ENCODE measurements at places on chromosomes 7 and 10.

DNA sequence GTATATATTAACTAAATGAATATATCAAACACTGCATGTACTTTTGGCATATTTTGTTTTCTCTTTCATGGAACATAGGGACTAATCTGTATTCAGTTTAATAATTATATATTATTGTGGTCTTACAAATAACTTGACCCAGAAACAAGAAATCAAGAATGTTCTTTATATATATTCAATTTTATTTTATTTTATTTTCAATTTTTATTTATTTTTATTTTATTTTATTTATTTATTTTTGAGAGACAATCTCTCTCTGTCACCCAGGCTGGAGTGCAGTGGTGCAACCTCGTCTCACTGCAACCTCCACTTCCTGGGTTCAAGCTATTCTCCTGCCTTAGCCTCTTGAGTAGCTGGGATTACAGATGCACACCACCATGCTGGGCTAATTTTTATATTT lies 258.4 kb upstream of the MYO3A start:
- no peak for DNase-seq

DNA sequence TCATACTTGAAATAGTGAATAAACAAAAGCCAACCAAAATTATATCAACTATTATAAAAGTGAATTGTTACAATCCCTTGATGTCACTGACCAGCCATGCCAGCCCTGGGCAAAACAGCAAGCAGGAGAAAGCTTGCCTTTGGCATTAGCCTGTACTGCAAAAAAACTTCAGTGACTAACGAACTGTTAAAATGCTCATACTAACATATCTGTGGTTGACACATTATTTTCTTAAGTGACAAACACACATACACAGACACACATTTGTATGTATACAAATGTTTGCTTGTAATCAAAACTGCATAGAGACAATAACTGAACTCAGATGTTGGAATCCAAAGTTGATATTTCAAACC lies 29.5 kb downstream of the CHCHD3 start:
- no peak for DNase-seq

DNA sequence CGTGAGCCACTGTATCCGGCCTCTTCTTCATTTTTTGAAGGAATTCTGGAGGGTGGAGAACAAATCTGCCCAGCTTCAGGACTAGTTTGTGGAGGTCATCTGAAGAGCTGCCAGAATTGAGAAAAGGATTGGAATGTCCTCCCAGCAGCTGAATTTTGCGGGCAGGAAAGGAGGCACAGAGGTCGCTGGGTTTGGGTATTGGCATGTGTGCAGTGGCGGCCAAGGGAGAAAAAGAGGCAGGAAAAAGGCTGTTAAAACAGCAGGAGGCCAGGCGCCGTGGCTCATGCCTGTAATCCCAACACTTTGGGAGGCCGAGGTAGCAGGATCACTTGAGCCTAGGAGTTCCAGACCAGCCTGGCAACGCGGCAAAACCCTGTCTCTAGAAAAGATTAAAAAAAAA lies 80.4 kb downstream of the HIP1 start:
- no peak for DNase-seq

DNA sequence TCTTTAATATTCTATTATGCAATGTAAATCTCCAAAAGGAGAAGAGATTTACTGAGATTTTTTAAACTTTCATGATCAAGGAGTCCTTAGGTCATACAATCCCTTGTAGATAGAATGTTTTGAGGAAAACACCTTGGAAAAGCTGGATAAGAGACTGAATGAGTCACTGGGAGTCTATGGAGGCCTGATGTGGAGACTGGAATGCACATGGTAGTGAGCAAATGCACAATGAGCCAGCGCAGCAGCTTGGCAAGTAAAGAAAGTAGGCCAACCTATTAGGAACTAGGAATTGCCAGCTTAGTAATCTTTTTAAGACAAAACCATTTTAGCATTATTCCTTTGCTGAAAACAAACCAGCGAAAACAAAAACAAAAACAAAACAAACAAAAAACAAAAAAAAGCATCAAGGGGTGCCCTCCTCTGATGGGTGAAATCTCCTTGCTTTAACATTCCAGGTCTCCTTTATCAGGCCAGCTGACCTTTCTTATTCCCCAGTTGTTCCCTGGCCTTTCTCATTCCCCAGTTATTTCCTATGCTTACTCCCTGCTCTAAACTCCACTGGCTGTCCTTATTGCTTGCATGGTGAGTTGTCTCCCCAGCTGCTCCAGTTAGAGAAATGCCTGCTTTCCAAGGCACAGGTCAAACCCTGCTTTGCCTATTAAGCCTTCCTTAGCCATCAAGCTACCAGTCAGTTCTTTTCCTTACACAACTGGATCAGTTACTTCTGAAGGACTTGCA lies 135.8 kb downstream of the PLCE1 start:
- DNase-seq, result no peak

GRCh38 chr10:119784340-119785067 lies 58.7 kb downstream of the INPP5F start:
- no peak for DNase-seq

DNA sequence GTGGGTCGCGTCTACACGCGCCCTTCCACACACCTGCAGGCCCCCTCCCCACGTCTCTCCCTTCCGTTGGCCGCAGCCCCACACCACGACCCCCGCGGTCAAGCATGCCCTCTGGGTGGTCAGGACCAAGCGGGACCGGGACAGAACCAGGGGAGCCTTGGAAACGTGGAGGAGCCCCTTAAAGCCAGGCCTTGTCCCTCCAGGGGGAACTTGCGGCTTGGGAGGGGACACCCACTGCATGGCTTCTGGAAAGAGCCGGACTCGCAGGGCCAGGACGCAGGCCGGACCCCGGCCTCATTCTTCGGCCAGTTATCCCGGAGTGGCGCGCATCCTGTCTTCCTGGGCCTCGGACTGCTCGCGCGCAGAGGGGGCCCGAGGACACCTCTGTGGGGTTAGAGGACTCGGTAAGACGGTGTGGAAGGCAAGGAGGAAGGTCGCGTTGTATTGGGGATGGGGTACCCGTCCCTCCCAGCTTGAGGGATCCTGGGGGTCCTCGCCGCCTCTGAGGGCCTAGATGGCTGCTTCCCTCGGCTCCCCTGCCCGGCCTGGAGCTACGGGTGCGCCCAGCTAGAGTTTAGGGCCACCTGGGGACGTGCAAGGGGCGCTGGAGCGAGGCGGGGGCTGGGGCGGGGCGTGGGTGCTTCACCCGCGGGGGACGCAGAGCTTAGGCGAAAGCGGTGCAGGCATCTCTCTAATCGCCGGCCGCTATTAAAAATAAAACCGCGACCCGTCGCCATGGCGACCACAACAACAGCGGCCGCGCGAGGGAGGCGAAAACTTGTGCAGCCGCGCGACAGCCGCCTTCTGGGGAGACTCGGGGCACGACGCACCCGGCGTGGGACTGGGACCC lies 1.8 kb upstream of the PDGFA start:
- DNase-seq, result no peak

- DNase-seq, result peak; percentile 47
Observed at GRCh38 chr7:18064242-18064838, 36.7 kb upstream of the PRPS1L1 start.

DNA sequence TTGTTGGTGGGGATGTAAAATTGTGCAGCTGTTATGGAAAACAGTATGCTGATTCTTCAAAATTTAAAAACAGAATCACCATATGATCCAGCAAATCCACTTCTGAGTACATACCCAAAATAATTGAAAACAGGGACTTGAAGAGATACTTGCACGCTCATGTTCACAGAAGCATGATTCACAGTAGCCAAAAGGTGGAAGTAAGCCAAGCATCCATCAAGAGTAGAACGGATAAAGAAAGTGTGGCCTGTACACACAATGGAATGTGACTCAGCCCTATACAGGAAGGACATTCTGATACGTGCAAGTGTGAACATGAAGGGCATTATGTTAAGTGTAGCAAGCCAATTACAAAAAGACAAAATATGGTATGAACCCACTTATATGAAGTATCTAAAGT lies 696.7 kb upstream of the CELF2 start:
- DNase-seq, result no peak

DNA sequence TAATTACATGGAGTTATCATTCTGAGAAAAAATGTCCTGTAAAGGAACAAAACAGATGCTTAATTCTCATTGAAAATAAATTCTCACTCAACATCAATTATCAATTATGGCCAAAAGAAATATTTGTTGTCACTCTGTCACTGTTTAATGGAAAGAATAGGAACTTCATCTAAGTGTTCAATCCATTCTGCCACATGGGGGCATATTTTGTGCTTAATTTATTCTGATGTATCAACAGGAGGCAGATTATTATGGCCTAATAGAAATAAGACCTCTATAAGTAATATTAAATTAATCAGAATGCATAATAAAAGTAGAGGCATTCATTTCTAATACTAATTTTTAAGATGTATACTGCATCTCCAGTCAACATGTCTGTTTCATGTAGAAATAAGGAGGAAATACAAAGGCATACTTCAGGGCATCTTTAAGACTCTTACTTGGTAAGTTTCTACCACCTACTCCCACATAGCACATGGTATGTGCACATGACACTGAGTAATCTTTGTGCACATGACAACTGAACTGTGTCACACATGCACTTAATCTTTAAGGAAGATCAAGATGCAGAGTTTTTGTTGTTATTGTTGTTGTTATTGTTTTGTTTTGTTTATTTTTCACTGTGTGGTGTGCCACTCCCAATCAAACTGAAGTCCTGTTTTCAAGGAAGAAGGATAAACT lies 420.4 kb upstream of the SEMA3A start:
- DNase-seq, result no peak

DNA sequence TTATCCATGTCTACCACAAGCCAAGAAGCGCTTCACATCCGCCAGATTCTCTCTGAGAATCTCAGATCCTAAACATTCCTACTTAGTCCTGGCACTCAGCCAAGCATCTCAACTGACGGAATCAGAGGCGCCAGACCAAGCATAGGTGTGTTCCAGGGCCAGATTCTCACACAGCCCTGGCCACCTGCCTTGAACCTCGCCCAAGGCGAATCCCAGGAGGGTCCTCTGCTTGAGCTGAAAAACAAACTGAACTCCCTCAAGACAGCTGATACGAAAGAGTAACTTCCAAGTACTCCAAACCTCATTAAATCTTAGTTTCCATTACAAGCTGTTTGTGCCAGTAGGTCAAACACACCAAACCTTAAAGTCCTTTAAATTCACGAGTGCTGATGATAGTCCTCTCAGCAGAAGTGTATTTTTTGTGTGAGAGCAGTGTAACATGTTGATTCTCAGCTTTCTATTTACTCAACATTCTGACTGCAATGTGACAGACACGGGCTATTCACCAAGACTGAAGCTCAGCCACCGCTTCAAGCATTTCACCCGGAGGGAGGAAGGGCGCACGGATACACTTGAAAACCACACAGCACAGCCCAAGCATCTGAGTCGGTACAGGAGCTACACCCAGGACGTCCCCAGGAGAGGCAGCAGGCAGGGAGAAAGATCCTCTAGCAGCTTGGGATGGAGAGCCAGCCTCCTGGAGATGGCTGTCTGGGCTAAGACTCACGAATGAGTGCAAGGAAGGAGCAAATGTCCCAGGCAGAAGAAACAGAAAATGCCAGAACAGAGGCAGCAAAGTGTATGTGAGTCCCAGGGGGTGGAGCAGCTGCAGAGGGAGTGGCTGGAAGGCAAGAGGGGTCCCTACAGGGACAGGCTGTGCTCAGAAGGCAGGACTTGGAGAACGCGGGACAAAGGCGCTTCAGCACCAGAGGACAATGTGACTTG lies 6.0 kb downstream of the PARD3 start:
- peak; percentile 38 for DNase-seq

- no peak for DNase-seq
Observed at GRCh38 chr10:61472090-61472674, 19.0 kb upstream of the TMEM26 start.

- DNase-seq, result no peak
Observed at GRCh38 chr10:120644556-120645410, 187.8 kb downstream of the PLPP4 start.

- DNase-seq, result no peak
Observed at GRCh38 chr7:52826515-52827265, 208.7 kb upstream of the POM121L12 start.

All from colonic mucosa (tissue), 4 donors.